Osteocyte (in vitro differentiated cells): ENCODE measurements at places on chromosomes 6 and 20. TPM values are rescaled to one million over a fixed set of nuclear protein-coding genes. Genes with fewer than 3 reads are reported as not detected.
A peak's percentile ranks its signal among the peaks of the same experiment; 100 is the strongest.

DNA sequence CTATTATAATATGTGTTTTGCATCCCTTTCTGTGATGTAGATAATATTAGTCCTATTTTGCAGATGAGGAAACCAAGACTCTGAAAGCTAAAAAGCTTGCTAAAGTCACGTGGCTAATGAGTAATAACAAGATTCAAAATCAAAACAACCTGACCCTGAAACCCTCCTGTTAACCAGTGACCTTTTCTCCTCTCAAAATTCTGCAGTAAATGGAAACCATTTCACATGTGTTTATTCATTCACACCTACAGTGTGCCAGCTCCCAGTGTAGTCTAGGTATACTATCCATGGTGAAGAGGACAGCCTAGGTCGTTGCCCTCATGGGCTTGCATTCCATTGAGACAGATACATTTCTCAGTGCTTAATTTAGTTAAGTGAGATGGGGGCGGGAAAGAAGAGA is 30.6 kb upstream of the PHACTR2 start:
- H3K27me3 ChIP-seq = no peaks in the 10 kb centered on the region
- no peak for DNase-seq
- H3K4me1 ChIP-seq = peaks cover 18% of the 10 kb centered on the region
- peaks cover 2% of the 10 kb centered on the region for H3K36me3 ChIP-seq
- no peak overlapping the region for H3K4me3 ChIP-seq
- H3K27ac ChIP-seq = peak overlapping the region; percentile 5

Gene PTK7
- 183 and 189 TPM in 2 replicates for total RNA-seq

Gene FNDC11
- total RNA-seq = 0.13 and 0.34 TPM in 2 replicates

Gene ARHGAP40
- not detected in 2 replicates for total RNA-seq
